Tibial nerve (tissue), 4 donors: ENCODE measurements at places on chromosomes 16 and 17. TPM values are rescaled to one million over a fixed set of nuclear protein-coding genes. Genes with fewer than 3 reads are reported as not detected.

DNA sequence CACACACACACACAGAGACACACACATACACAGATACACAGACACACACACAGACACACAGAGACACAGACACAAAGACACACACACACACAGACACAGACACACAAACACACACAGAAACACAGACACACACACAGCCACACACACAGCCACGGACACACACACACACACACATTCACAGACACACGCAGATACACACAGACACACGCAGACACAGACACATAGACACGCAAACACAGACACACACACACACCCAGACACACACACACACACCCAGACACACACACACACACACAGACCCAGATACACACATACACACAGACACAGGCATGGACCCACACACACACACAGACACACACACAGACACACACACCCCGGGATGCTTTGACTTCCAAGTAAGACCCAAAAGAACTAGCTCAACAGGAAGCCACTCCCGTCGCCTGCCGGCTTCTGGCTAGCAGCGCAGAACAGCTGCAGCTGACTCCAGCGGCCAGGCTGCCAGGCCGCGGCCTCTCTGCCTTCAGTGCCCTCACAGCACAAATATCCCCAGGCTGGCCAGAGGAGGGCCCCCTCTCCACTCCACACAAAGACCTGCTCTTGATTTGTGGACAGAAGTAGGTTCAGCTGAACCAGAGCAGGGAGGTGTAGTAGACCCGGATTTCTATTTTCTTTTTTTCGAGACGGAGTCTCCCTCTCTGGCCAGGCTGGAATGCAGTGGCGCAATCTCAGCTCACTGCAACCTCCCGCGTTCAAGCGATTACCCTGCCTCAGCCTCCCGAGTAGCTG, 6.0 kb upstream of the CHRNE start:
- DNase-seq, result peak; percentile 86
- H3K36me3 ChIP-seq, result no peaks in the 10 kb centered on the region
- peaks cover 5% of the 10 kb centered on the region for H3K4me1 ChIP-seq
- H3K27ac ChIP-seq, result no peak overlapping the region

The ABCA9 gene
- 108 TPM for total RNA-seq

GRCh38 chr17:12229335-12229734, 208.7 kb downstream of the MAP2K4 start:
- no peak overlapping the region for H3K27ac ChIP-seq
- H3K4me3 ChIP-seq, result no peak overlapping the region
- no peaks in the 10 kb centered on the region for H3K4me1 ChIP-seq
- no peak for DNase-seq

DNA sequence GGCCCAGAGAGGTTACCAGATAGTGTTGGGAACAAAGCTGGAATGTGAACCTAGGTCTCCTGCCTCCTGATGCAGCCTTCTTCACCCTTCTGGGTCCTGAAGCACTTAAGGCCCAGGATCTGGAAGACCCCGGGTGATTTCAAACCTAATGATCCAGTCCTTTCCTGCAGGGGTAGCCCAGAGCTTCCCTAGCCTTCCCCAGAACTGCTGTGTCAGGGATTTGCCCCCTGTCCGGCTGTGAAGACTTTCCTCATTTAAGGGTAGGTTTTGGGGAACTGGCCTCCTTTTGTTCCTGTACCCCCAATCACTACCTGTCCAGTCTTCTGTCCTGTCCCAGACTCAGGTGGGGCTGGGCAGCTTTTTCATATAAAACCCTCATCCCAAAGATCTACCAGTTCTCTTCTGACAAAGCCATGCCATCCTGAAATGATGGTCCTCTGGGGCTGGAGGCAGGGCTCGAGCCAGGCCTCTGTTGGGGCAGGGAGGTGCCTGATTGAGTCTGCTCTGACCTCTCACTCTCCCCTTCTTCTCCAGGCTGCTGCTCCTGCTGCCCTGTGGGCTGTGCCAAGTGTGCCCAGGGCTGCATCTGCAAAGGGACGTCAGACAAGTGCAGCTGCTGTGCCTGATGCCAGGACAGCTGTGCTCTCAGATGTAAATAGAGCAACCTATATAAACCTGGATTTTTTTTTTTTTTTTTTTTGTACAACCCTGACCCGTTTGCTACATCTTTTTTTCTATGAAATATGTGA, 1.3 kb downstream of the MT1X start:
- H3K4me1 ChIP-seq, result no peaks in the 10 kb centered on the region
- peak overlapping the region; percentile 60 for H3K4me3 ChIP-seq
- H3K27me3 ChIP-seq, result no peaks in the 10 kb centered on the region
- peak overlapping the region; percentile 79 for H3K27ac ChIP-seq
- peaks cover 16% of the 10 kb centered on the region for H3K36me3 ChIP-seq

The C17orf78 gene
- total RNA-seq, result not detected
